SIG-M5 (cell line): ENCODE measurements at places on chromosomes 6 and 20.

GRCh38 chr6:8941577-8941976 lies 506.2 kb upstream of the SLC35B3 start:
- DNase-seq: no peak

GRCh38 chr6:127951172-127951917 lies 50.5 kb upstream of the THEMIS start:
- DNase-seq: no peak

GRCh38 chr6:154298297-154298696 lies 58.3 kb downstream of the IPCEF1 start:
- no peak for DNase-seq

- no peak for DNase-seq
Observed at GRCh38 chr20:34525709-34526416, 9.6 kb downstream of the DYNLRB1 start.

DNA sequence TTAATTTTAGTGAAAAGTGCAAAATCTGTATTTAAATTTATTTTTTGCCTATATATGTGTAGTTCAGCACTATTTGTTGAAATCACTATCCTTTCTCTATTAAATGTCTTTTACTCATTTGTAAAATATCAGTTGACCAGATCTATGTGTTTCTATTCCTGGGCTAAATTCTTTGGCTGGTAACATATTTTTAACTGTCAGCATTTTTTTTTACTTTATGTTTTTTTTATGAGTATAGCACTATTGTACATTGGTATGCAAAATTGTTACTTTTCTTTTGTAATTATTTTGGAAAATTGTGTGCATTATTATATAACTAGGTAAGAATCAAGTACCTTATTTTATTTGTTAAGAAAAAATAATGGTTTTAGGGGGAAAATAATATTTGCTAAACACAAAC lies 582.8 kb upstream of the ADGRB3 start:
- no peak for DNase-seq

DNA sequence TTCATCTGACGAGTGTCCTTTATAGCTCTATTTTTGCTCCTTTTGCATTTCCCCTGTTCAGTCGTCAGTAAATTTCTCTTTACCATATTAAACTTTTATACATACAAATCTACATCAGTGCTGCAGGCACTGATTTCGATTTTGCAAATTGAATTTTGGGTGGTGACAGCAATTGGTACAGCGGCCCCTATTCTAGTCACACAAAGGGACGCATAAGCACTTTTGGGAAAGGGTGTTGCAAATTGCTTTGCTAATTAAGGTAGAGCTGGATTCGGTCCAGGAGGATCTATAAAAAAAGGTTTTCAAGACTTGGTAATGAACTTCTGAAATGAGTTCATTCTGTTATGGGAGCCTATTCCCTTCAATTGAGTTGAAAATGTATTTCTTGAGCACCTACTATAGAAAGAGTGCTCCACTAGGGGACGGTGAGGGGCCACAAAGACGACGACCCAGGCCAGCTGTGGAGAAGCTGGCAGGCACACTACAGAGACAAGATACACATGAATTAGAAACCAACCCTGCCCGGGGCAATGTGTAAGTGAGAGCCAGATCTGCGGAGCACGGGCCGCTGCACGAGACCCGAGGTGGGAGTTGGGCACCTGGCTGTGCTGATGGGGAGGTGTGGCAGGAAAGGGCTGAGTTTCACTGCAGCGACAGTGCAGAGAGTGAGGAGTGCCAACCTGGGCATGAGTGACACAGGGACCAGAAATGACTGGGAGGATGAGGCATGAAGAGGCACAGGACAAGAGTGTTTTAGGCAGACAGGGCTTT lies 5.4 kb downstream of the UQCC2 start:
- DNase-seq: no peak

DNA sequence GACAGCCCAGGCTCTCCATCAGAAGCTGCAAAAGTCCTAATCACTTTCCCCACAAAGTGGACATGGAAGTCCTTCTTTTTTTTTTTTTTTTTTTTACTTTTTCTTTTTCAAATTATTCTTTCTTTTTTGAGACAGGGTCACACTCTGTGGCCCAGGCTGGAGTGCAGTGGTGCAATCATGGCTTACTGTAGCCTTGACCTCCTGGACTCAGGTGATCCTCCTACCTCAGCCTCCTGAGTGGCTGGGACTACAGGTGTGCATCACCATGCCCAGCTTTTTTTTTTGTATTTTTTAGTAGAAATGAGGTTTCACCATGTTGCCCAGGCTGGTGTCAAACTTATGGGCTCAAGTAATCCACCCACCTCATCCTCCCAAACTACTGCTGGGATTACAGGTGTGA lies 29.0 kb upstream of the AKIRIN2 start:
- no peak for DNase-seq

DNA sequence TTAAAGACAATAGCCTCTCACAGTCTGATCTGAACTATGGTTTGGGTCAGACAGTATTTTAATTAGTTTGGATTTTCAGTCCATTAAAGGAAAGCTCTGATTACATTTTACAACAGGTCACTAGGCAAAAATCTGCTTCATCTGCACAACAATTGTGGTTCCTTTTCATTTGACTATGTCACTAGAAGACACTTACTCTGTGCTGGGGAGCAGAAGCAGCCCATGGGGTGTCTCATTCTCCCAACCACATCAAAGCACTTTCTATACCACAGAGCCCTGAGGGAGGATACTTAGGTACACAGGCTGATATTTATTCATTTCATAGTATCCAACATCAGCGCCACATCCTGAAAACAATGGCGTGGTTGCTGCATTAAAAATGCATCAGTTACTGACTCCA lies 36.6 kb upstream of the HDAC2 start:
- no peak for DNase-seq

DNA sequence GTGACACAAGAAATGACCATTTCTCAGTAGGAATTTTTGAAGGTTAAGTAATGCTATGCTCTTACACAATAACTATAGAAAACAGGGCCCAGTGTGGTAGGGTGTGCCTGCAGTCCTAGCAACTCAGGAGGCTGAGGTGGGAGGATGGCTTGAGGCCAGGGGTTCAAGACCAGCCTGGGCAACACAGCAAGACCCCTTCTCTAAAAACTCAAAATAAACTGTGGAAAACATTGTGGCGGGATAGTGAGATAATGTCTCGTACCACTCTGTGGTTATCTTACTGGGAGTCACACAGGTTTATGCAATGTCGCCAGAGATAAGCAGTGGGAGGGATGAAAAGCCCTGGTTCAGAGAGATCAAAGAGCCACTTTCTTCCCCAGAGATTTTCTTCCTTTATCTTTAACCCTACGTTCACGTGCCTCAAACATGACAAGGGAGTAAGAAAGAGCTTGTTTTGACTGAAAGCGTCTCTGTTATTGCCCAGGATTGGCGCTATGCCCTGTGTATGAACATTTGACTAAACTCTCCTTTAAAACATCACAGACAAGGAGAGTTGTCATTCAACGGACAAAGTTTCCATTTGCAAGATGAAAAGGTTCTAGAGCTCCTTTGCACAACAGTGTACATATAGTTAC lies 13.9 kb downstream of the GCM1 start:
- no peak for DNase-seq
